Dermis blood vessel endothelial cell (primary cell): ENCODE measurements at places on chromosomes 1 and 21. TPM values are rescaled to one million over a fixed set of nuclear protein-coding genes. Genes with fewer than 3 reads are reported as not detected.

DNA sequence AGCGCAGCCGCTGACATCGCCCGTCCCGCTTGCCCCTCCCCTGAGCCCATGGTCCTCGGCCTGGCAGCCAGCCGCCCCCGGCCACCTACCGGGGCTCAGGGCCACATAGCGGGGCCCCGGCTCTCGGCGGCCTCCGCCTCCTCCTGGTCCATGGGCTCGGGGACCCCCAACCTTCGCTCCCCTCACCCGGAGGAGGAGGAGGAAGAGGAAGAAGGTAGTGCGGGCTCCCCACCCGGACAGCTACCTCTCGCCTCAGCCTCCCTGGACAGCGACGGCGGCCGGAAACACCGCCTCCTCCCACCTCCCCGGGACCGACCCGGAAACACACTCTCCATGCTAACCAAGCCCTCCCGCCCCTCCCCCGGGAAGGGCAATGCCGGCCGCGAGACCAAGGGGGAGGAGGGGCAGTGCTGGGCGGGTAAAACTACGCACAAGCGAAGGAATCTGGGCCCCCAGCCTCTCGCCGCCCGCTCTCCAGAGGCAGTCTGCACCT is at the start of gene KIAA0319L:
TSS of gene KIAA0319L (minus strand) at position 286 of the 493 bp plus-strand sequence. CDS start 2,912 bp downstream, outside the sequence.
- peak; percentile 58 for DNase-seq

DNA sequence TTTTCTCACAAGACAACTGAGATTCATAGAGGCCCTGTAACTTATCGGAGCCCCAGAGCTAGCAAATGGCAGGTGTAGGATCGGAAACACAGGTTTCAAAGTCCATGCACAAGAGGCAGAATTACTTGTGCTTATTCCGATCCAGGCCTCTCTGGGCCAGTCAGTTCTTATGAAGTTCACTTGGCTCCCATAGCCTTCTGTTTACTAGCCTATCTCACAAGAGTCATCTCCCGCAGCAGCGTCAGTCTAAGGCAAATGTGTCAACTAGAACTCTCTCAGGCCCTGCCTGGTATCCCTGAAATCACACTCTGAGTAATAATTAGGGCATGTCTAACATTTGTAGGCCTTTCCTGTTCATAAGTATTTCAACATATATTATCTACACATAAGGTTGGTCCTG is 43.3 kb downstream of the PHC2 start:
- no peak for DNase-seq

DNA sequence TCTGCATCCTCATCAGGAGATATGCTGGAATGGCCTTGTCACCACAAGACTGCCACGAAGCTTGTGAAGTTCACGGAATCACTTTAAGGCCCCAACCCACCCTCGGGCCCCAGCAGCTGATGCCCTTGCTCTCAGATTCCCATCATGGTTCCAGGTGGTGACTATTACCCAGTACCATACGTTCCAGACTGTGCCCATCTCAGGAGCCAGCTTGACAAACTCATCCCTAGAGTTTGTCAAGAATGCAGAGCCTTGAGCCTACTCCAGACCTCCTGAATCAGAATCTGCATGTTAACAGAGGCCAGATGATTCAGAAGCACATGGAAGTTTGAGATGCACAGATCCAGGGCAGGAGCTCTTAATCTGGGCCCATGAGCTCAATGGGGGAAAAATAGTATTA is 53.9 kb upstream of the RBM15 start:
- DNase-seq: no peak

TRIM67 gene
- total RNA-seq: not detected in 2 replicates

KIAA0040 gene
- total RNA-seq: 20.8 and 25.7 TPM in 2 replicates

IQCC gene
- total RNA-seq: 1.0 and 1.2 TPM in 2 replicates

GRCh38 chr1:29298246-29298645 is 61.9 kb downstream of the PTPRU start:
- DNase-seq: no peak

ATAD3C gene
- total RNA-seq: 0.17 and 1.5 TPM in 2 replicates

GRCh38 chr1:201253411-201253810 is 29.9 kb upstream of the PKP1 start:
- no peak for DNase-seq

MAN1A2 gene
- total RNA-seq: 51.4 and 58.8 TPM in 2 replicates

TPTE gene
- total RNA-seq: not detected in 2 replicates

- DNase-seq: peak; percentile 44
These were observed 38.4 kb downstream of the PIK3CD start for GRCh38 chr1:9689971-9690381.

SH2D5 gene
- under 0.01 and 0.42 TPM in 2 replicates for total RNA-seq

KCNH1 gene
- total RNA-seq: under 0.01 and 0.05 TPM in 2 replicates

ACTN2 gene
- total RNA-seq: 0.09 TPM in 1 of 2 replicates, not detected in the other
